ENCODE measurements at places on chromosomes 1 and 21.

DNA sequence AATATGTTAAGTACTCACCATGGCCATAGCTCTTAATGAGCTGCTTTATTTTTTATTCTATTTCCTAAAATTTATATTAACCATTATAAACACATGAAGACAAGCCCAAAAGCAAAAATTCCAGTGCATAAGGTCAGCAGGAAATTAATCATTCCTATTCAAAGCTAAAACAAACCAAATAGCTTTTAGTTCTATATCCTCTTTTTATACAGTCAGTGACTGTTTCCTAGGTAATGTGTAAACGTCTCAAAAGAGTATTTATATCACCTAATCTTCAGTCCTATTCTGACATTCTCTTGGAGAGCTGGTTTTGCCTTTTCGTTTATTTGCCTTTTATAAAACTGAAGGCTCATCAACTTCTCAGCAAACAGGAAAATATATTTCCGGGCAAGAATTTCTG lies 4.2 kb downstream of the GOLPH3L start:
- no peak for DNase-seq

GRCh38 chr1:27789540-27790041 lies 16.6 kb downstream of the STX12 start:
- no peak for DNase-seq

GRCh38 chr1:68916221-68916902 lies 419.5 kb upstream of the DEPDC1 start:
- no peak for DNase-seq

GRCh38 chr1:51760872-51761271 lies 117.7 kb downstream of the NRDC start:
- DNase-seq: no peak

GRCh38 chr1:17998889-17999288 lies 108.7 kb upstream of the IGSF21 start:
- no peak for DNase-seq

DNA sequence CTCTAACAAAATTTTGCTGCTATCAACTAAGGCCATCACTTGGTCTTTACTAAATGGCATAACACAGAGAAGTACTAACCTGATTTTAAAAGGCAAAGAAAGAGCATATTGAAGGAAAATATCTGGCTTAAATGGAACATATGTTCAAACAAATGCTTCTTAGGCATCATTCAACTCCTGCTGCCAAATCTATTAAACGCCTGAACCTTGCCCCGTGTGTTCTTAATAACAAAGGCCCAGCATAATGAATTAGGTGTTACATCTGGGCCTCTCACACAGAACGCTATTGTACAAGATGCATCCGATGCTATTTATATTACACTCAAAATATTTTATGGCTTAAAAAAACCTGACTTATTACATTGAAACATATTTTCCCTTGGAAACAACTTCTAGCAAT lies 48.4 kb downstream of the B3GALNT2 start:
- DNase-seq: no peak

DNA sequence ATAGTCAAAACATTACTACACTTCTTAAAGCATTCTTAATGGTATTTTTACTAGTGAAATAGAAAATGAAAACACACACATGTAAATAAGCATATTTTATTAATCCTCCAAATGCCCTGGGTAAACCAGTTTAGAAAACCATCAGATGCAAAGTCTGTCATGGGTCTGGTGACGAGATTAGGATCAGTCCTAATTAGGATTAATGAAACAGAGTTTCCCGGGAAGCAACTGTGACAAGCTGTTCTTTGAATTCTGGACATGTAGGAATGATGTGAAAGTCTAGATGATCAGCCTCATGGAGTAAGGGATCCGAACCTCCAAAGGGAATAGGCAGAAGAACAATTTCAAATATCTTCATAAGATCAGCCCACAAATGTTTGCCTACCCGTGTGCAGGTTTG lies 250.2 kb downstream of the KIF26B start:
- DNase-seq: no peak

- no peak for DNase-seq
Measured at GRCh38 chr1:221419513-221420095, 322.3 kb downstream of the DUSP10 start.

DNA sequence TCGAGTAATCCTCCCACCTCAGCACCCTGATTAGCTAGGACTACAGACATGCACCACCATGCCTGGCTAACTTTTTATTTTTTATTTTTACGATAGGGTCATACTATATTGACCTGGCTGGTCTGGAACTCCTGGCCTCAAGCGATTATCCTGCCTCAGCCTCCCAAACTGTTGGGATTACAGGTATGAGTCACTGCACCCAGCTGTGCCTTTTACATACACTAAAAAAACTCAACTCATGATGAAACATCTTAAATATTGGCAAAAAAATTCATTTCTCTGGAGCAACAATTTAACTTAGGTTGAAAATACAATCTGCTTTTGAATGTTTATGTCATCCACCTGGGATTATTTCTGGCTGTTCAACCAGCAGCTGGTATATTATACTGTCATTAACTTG lies 598.3 kb upstream of the ZP4 start:
- DNase-seq: no peak

DNA sequence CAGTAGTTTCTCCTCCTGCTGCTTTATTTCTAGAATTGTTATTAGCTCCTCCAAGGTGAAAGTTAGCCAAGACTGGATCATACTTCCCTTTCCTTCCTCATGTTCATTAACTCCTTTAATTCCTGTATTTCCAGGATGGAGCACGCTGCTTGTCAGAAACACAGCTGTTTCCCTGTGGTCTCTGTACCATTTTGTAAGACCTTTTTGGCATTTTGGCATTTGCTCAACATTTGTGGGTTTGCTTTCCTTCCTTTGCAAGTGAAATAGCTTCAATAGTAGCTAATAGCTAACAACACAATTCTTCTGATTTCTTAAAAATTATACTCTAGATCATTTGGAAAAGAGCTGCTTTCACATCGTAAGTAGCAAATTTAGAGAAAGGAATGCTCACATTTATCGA lies 44.3 kb upstream of the HPDL start:
- DNase-seq: no peak

- DNase-seq: no peak
Measured at GRCh38 chr1:113787663-113788062, 24.6 kb downstream of the RSBN1 start.

DNA sequence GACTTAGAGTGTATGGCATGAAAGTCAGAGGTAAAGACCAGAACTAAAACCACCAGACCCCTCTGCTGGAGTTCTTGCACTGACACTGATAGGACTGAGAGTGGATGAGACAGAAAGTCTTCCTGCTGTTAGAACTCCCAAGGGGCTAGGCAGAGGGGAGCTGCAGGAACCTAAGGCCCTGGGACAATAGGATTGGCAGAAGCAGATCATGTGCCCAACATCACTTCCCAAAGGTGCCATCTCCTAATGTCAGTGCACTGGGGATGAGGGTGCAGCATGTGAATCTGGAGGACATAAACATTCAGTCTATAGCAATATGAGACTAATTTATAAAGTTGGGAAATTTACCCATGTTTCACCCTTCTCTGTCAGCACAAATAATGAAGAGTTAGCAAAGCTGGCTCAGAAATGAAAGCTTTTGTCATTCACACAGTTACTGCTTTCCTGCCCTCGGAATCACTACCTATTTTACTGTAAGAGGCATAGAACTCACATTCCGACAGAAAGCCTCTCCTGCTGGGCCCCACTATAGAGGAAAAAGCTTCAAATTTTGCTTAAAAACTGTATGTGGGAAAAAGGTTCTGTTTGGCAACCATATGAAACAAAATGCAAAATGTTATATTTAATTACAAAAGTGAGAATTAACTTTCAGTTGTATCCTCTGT lies 49.9 kb upstream of the SSX2IP start:
- no peak for DNase-seq

DNA sequence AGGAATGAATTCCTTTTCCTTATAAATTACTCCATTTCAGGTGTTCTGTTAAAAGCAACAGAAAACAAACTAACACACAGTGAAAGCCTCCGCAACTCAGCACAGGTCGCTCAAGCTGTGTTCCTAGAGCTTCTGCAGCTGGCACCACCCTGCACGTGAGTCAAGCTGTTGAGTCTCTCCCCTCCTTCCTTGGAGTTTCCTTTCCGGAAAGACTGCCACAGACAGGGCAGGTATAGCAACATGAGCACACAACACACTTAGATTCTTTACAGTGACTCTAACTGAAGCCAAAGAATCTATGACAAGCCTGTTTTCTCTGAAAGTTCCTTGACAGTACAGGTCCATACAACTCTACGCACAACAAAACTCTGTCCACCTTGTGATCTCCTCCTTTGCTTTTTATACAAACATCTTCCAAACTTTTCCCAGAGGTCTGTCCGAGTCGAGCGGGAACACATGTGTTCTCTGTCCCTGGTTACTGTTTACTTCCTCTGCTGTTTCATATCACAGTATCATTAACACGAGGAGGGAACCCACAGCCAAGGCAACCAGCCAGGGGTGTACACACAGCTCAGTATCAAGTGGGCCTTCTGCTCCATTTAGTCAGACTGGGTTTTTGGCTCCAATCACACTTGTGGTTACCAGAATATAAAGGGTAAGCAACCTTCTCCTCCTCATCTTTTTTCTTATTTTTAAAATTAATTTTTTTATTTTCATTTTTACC lies 38.7 kb upstream of the DESI2 start:
- DNase-seq: no peak

- DNase-seq: no peak
Measured at GRCh38 chr1:61299463-61299862, 217.1 kb downstream of the NFIA start.

- no peak for DNase-seq
Measured at GRCh38 chr1:85628791-85629531, 48.4 kb downstream of the CCN1 start.

DNA sequence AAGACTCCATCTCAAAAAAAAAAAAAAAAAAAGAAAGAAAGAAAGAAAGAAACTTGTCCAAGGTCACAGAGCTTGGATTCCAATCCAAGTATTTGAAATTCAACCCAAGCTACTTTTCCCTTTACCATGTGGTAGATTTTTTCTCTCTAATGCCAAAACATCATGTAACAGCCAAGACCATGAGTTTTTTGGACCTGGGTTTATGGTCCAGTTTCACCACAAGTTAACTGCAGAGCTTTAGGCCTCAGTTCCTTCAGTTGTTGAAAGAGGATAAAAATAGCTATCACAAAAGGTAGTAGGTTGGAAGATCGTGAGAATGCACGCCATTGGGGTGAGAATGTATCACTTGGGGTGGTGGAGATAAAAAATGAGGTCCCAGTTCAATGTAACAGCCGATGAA lies 33.4 kb downstream of the ATP2B4 start:
- DNase-seq: no peak

DNA sequence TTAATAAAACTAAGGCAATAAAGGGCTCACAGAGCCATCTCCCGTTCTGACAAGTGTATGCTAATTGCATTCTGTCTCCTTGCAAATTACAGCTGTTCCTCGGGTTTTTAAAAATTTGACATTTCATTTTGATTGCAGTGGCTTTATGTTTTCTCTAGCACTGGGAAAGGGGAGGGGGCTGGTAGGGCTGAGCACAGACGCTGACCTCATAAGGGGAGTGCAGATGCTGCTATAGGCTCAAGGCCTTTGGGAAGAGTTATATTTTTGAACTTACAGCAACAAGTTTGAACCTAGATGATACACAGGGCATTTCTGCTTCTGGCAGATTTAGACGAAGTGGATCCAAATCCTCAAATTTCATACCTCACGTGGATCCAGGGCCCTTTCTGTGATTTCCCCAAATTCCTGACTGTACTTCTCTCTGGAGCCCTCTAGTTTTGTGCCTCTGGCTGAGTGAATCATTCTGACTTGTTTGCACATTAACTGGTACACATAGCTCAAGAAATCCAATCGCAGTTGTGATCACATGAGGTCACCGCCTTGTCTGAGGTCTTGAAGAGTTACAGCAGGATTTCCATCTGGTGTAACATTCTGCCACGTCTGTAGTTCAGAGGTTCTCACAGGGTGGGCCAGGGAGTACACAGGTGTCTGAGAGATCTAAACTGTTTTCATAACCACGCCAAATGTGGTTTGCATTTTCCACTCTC lies 230.3 kb downstream of the C1orf94 start:
- DNase-seq: no peak

- DNase-seq: no peak
Measured at GRCh38 chr1:30400507-30400906, 322.9 kb downstream of the MATN1 start.

- no peak for DNase-seq
Measured at GRCh38 chr1:201348211-201348566, 29.3 kb downstream of the TNNT2 start.

GRCh38 chr1:201069636-201070035 lies 42.6 kb downstream of the CACNA1S start:
- no peak for DNase-seq

- DNase-seq: no peak
Measured at GRCh38 chr21:32256873-32257620, 21.8 kb downstream of the MIS18A start.

- DNase-seq: peak; percentile 32
Measured at GRCh38 chr1:19644681-19645410, 735 bp downstream of the NBL1 start.

DNA sequence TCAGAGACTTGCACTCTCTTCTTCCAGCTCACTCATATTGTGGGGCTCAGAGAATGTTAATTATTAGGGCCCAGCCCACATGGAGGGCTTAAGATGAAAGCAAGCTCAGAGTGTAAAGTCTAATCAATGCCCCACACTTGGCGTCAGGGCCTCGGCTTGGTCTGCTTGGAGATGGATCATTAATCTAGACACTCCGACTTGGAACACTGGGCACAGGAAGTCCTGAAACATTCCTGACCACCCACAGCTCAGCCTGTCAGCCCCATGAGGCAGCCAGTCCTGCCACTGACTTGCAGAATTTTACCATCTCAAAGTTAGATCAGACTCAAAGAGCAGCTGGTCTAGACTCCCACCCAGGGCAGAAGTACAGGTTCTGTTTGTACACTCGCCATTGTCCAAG lies 69.8 kb upstream of the TRABD2B start:
- no peak for DNase-seq

- no peak for DNase-seq
Measured at GRCh38 chr1:6065093-6065858, 19.6 kb downstream of the KCNAB2 start.

DNA sequence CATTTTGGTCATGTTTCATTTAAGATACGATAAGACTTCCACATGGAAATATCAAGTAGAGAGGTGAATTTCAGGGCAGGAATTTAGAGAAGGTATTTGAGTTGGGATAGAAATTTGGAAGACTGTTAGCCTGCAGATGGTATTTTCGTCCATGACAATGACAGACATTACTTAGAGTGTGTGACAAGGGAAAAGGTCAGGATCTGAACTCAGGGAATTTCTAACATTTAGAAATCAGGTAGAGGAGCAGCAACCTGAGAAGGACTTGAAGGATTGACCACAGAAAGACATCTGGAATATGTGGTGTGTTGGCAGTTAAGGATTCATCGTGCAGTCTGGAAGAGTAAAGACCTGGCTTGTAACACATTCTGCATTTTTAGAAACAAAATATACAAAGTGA lies 57.9 kb downstream of the RABGAP1L start:
- no peak for DNase-seq
